ENCODE measurements at places on chromosomes 4 and X.

DNA sequence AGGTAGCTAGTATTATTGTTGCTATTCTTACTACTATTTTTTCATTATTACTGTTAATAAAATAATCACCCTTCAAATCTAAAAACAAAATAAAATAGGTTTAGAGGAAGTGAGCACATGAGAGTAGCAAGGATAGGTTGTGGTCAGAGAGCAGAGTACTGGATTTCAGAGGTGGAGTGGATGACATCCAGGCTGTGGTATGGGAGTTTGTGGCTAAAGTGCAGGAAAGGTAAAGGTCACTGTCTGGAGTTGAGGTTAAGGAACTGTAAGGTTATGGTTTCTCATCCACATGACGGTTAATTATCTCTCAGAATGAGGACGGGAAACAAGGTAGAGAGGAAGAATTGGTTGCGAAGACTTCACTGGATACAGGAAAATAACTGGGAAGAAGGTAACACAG lies 27.7 kb downstream of the STEEP1 start:
- no peak for DNase-seq

DNA sequence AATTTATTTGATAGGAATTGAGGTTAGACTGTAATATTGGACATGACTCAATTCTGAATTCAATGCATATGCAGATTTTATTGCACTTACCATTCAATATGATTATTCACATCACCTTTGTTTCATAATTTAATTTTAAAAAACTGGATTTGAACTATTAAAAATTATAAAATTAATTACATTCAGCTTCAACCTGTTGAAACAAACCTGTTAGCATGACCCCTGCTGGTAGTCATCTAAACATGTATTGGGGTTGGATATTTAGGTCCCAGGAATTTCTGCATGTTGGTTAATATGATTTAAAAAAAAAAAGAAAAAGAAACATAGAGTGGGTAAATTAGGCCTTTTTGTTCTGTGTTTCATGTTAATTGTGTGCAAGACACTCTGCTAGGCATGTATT lies 85.9 kb downstream of the ARSJ start:
- DNase-seq = no peak

DNA sequence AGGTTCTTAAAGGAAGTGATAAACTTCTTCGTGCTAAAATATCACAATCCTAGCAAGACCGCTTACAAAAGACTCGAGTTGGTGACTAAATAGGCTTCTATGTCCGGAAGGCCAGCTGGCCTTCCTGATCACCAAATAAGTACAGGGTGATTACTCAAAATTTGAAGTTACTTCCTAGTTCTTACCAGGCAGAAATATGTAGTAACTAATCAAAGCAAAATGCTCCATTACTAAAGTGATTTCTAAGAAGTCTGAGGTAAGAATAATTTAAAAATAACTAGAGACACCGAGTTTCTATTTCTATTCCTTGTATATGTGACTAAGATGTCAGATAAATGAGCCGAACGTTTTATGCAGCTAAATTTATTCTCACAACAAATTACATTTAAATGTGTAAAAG lies 62.2 kb downstream of the NSUN7 start:
- no peak for DNase-seq

DNA sequence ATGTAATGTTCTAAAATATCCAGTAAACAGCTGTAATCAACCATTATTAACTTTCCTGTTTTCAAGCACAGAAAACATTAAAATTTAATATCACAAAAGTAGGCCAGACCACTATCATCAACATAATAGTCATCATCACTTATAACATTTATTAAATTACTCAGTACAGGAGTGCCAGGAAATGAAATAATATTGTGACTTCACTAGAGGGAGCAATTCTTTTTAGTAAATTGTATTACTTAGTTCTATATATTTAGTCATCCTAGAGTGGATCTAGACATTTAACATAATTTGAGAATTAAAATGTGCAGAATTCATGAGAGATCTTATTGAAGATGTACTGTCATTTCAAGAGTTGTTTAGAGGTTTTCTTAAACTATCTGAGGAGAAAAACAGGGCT lies 33.6 kb downstream of the PITX2 start:
- no peak for DNase-seq

DNA sequence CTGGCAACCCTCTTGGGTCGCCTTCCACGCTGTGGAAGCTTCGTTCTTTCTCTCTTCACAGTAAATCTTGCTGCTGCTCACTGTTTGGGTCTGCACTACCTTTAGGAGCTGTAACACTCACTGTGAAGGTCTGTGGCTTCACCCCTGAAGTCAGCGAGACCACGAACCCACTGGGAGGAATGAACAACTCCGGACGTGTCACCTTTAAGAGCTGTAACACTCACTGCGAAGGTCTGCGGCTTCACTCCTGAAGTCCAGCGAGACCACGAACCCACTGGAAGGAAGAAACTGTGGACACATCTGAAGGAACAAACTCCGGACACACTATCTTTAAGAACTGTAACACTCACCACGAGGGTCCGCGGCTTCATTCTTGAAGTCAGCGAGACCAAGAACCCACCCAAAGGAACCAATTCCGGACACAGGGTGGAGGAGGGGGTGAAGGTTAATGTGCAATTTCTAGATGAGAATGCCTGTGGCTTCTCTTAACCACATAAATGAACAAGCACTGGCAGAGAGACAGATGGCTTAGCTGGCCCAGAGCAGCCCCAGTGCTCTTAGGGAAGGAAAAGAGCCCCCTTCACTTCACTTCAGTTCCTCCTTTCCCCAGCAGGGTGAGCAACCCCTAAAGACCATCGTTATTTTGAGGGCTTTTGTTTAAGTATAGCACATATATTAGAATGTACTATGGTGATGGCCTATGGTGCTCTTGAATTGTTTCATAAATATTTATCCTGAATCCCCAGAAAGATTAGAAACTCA lies 73.0 kb downstream of the LUZP4 start:
- DNase-seq = no peak

DNA sequence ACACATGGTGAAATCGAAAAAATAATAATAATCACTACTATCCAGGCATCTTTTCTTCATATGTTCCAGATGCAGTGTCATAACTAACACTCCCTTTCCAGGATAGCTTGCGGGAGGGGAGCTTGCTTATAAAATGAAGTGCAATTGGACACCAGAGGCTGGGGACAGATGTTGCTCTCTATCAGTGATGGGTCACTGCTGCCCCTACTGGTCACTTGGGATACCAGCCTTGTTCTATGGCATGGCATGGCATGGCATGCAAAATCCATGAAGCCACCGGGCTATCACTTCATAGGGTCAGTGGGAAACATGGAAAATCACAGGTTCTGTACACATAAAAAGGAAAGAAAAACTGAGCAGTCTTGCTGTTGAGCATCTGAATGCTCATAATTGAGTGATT lies 168.1 kb downstream of the GLRA2 start:
- no peak for DNase-seq

GRCh38 chr4:10460313-10461047 lies 3.3 kb upstream of the ZNF518B start:
- DNase-seq = no peak

DNA sequence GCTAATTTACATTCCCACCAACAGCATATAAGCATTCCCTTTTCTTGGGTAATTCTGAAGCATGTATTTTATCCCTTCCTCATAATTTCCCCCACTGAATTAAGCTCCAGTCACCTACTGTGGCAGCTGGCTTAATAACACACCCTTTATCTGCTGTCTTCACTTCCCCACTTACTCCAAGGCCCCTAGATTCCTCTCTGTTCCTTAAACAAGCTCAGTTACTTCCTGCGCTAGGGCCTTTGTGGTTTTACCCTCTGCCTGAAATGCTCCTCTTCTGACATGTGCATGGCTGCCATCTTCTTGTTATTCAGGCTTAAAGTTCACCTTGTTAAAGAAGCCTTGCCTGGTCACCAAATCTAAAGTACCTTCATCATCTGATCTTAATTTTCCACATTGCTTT lies 47.2 kb upstream of the RPS6KA3 start:
- no peak for DNase-seq

- DNase-seq = no peak
These were observed 29.3 kb downstream of the ZNF827 start for GRCh38 chr4:145909281-145909715.

DNA sequence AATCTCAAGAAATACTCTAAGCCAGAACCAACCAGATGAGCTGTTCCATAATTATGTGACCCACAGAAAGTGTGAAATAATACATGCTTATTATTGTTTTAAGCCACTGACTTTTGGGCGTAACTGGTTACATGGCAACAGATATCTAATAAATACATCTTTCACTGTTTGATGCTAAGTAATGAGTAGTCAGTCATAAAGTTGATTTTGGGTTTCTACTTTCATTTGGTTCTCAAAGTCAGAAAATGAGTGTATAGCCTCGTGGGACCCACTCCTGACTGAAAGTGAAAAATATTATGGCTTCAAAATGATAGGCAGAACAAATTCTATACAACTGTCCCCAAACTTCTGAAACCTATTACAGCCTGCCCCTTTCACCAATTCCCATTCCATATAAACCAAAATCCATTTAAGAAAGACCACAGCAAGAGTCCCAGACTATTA lies 88.0 kb upstream of the CBR4 start:
- no peak for DNase-seq

DNA sequence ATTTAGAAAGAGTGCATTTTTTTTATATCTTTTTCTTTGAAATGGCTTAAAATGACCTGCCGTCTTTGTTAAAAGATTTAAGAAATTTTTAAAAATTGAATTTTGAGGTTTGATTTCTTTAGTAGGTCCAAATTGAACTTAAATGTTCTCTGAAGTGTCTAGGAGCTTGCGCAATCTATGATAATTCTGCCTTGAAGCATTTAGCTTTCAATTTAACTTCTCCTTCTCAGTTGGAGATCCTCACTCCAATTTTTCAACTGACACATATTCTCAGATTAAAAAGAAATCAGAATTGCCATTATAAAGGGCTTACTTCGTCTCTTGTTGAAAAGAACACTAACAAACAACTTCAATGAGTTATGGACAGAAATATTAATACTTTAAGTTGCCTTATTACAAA lies 273.5 kb downstream of the TMA16 start:
- DNase-seq = no peak

DNA sequence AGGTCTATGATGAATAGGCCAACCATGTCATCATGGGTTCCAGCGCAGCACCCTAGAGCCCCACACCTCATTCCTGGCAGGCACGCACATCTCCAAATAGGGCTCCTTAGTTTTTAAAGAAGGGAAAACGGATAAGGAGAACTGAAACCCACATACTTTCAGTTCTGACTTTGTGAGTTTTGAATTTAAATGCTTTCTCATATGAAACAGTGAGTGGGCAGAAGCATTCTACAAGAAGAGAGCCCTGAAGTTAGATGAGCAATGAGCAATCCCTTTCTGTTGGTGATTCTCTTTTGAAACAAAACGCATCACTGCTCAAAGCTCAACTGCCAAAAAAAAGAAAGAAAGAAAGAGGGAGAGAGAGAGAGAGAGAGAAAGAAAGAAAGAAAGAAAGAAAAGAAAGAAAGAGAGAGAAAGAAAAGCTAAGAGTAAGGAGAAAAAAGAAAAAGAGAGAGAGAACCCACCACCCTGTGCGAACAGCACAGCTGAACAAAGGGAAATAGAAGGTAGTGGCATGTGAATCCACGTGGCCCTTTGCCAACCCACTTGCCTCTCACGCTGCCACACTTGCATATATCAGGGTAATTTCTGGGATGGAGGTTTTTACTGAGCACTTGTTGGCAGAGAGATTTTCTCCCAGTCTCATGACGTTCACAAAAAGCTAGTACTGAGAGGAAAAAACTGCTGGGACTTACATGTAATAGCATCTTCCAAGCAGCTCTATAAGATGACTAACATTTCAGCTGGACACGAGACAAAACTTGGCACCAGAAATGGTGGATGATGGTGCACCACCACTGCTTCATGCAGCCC lies 31.0 kb downstream of the TMSB4X start:
- peak; percentile 26 for DNase-seq

DNA sequence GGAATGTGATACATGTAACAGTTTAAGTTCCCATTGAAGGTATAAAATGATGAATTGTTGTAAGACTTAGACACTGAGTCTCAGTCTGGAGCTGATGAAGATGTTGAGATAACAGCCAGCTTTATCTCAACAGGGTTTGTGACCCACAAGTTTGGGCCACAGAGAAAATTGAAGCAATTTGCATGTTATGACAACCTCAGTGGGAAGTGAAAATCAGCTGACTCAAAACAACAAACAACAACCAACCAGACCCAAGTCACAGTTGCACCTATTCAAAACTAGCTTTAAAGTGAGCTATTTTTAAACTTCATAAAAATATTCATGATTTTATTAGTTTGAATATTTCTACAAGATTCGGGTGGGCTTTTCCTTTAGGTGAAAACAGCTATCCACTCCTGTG lies 8.0 kb downstream of the SFRP2 start:
- DNase-seq = no peak

- DNase-seq = no peak
These were observed 101.0 kb downstream of the SCD5 start for GRCh38 chr4:82697561-82697960.

DNA sequence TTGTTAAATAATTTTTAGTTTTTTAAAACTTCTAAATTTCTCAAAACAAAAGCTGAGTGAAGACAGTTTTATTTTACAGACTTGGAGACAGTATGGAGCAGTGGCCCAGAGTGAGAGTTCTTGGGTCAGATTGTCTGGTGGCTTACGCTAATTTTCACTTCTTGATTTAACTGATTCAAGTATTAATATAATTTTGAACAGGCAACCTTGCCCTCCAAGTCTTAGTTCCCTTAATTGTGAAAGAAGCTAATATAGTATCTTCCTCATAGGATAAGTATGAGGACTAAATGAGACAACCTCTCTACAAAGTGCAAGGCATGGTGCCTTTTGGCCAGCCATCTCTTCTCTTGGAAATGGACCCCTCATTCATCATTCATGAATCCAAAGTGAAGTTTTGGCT lies 25.4 kb downstream of the ATP7A start:
- DNase-seq = no peak

GRCh38 chr4:1582227-1582626 lies 101.9 kb downstream of the FAM53A start:
- no peak for DNase-seq

DNA sequence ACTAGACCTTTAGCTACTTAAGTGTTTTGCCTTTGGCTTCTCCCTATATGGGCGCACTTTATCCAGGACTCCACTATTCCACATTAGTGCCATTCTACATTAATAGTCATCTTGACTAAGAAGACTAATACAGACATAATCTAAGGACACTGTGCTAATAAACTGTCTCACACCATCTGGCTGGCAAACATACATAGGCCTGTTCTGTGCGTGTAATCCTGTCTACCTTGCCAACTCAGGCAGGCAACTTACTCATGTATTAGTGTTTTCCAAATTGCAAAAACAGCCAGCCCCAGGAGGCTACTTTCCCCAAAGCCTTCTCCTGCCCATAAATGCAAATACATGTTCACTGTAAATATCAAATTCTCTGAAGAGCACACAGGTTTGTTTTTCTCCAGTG lies 587.3 kb downstream of the TMA16 start:
- DNase-seq = no peak

- no peak for DNase-seq
These were observed 14.6 kb upstream of the SULT1E1 start for GRCh38 chr4:69874507-69874906.

Measured in nucleus accumbens (tissue), 56 donors.